ENCODE measurements at places on chromosomes 6 and 20.
A peak's percentile ranks its signal among the peaks of the same experiment; 100 is the strongest.

DNA sequence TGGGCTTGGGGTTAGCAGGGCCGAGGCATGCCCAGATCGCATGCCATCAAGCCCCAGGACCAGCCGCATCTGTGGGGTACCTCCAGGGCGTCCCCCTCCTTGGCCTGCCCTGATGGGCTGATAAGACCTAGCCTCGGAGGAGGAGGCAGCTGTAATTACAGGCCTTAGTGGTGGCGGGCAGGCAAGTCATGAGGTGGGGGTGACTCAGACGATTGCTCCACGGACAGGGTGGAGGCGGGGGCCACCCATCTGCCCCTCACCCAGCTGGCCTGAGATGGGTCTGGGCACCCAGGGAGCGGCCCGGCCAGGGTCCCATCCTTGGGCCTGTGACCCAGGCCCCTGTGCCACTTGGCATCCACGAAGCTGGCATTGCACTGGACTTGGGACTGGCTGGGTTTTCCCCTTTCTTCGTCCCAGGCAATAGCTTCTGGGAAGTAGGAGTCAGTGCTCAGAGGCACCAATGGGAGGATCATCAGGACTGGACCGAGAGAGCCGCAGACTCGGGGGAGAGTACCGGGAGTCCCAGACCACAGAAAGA lies 57.5 kb downstream of the CEBPB start:
- DNase-seq, result no peak

- no peak for DNase-seq
Measured at GRCh38 chr6:36402481-36402880, 15.0 kb upstream of the ETV7 start.

DNA sequence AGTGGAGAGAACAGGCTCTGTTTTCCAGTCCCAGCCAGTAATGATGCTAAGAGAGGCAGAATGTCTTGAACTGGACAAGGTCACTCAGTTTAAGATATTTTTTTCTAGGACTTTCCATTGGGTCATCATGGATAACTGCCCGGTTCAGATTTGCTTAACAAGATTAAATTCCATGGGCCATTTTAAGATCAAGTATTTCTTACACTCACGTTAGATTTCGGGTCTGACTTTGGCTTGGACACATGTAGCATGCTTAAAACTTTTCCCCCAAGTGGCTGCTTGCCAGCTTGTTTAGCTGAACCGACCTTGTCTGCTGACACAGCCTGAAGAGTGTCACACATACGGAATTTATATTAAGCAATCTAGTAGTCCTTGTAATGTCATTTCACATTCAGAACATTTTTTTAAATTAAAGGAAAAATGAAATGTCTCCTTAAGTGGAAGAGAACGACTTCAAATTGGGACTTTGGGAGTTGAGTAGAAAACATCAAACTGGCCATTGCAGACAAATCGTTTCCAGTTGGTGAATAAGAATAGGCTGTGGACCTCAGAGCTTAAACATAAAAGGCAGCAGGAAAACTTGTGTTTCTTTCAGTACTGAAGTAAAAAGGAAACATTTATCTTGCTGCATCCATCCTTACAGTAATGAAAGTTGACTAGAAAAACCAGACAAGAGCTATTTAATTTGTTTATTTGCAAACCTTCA lies 29.0 kb downstream of the ARMC2 start:
- DNase-seq, result no peak

DNA sequence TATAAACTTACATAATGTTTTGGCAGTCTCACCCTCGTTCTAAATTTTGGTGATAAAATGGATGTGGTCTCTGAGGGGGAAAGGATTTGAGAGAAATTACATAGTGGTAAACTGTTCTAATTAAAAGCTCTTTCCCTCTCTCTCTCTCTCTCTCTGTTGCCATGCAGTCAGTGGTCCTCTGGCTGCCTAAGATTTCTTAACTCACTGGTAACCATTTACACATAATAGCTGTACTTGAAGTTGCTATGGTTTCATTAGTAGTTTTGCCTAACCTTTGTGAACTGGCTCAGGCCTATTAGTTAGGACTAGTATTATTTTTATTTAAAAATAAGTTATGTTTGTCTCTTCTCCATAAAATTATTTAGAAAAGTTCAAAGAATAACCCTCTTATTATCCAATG lies 42.0 kb downstream of the MAPK14 start:
- no peak for DNase-seq

DNA sequence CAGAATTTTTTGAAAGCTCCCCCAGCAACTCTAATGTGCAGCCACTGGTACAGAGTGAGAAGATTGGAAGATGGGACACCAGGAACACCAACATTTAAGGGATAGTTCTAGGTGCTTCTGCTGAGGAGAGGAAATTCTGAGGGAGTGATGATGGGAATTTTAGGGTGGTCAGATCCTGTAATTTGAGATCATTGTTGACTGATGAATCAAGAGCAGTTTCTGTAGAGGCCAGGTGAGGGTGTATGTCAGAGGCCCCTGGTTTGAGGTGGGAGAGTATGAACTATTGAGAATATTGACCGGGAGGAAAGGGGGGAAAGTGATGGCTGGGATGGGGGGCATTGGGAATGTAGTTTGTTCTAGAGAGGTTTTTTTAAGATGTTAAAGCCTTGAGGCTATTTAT lies 47.2 kb downstream of the PTPRA start:
- DNase-seq, result no peak

- peak; percentile 15 for DNase-seq
Measured at GRCh38 chr6:161226009-161226964, 47.6 kb downstream of the AGPAT4 start.
